ENCODE measurements at places on chromosomes 2 and 18. TPM values are rescaled to one million over a fixed set of nuclear protein-coding genes. Genes with fewer than 3 reads are reported as not detected.

The MZT2B gene
- 269 TPM for total RNA-seq

The AGXT gene
- total RNA-seq: not detected

The PAIP2B gene
- 0.73 TPM for total RNA-seq

The CRYGC gene
- total RNA-seq: not detected

The UGT1A10 gene
- not detected for total RNA-seq

The ACKR3 gene
- 56.6 TPM for total RNA-seq

The PPIL3 gene
- total RNA-seq: 41.2 TPM

The CLEC4F gene
- not detected for total RNA-seq

The FAM110C gene
- total RNA-seq: 0.22 TPM

The WNT10A gene
- not detected for total RNA-seq

The POTEI gene
- total RNA-seq: 0.07 TPM

The ZNF521 gene
- total RNA-seq: 29.7 TPM

The AQP4 gene
- not detected for total RNA-seq

The DSG1 gene
- total RNA-seq: not detected

The UGT1A1 gene
- not detected for total RNA-seq

The TXNDC9 gene
- total RNA-seq: 32.0 TPM

The CCDC142 gene
- 21.9 TPM for total RNA-seq

The KIF5C gene
- total RNA-seq: 3.8 TPM

The C2orf78 gene
- not detected for total RNA-seq

The PTH2R gene
- total RNA-seq: not detected

The E2F6 gene
- 15.1 TPM for total RNA-seq

The CCL20 gene
- total RNA-seq: 0.45 TPM

The MC5R gene
- not detected for total RNA-seq

The ANKRD62 gene
- not detected for total RNA-seq

The TUBB8B gene
- total RNA-seq: not detected

The GAREM2 gene
- total RNA-seq: 6.5 TPM

The COL4A4 gene
- total RNA-seq: 7.3 TPM

The HOXD12 gene
- not detected for total RNA-seq

The MGAT4A gene
- 2.1 TPM for total RNA-seq

The ADAM23 gene
- total RNA-seq: 19.2 TPM

The HES6 gene
- 16.5 TPM for total RNA-seq

The AQP12B gene
- not detected for total RNA-seq

The ABCA12 gene
- total RNA-seq: 0.27 TPM

The PRSS56 gene
- not detected for total RNA-seq

The GALNT3 gene
- total RNA-seq: 4.2 TPM

The TLX2 gene
- total RNA-seq: not detected

The TTC39C gene
- total RNA-seq: 11.2 TPM

The MREG gene
- total RNA-seq: 1.8 TPM

The VRK2 gene
- total RNA-seq: 20.1 TPM

The CFC1 gene
- total RNA-seq: not detected

The HRH4 gene
- total RNA-seq: not detected

The LHCGR gene
- total RNA-seq: not detected

The BOK gene
- 28.5 TPM for total RNA-seq

The ING5 gene
- 16.3 TPM for total RNA-seq

Data from chondrocyte (in vitro differentiated cells).